GM12864 (cell line): ENCODE measurements at places on chromosomes 11 and 22.

DNA sequence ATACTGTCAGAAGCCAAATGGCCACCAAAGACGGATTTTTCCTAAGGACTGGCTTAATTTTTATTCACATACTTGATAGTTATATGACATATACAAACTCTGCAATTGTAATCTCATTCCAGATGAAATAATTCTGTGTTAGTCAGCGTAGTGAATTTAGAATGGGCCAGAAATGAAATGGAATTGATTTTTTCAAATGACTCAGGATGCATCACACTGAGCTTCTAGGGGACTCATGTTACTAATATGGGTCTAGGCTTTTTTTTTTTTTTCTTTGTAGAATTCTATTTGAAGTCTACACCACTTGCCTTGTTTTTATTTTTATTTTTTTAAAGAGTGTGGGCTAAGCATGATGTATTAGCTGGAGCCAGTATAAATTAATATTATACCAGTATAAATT, 62.7 kb downstream of the SPECC1L start:
- no peak for DNase-seq

- DNase-seq: no peak
Measured at GRCh38 chr11:86212019-86212611, 32.4 kb upstream of the EED start.

- no peak for DNase-seq
Measured at GRCh38 chr22:44340271-44341239, 27.8 kb upstream of the SHISAL1 start.

DNA sequence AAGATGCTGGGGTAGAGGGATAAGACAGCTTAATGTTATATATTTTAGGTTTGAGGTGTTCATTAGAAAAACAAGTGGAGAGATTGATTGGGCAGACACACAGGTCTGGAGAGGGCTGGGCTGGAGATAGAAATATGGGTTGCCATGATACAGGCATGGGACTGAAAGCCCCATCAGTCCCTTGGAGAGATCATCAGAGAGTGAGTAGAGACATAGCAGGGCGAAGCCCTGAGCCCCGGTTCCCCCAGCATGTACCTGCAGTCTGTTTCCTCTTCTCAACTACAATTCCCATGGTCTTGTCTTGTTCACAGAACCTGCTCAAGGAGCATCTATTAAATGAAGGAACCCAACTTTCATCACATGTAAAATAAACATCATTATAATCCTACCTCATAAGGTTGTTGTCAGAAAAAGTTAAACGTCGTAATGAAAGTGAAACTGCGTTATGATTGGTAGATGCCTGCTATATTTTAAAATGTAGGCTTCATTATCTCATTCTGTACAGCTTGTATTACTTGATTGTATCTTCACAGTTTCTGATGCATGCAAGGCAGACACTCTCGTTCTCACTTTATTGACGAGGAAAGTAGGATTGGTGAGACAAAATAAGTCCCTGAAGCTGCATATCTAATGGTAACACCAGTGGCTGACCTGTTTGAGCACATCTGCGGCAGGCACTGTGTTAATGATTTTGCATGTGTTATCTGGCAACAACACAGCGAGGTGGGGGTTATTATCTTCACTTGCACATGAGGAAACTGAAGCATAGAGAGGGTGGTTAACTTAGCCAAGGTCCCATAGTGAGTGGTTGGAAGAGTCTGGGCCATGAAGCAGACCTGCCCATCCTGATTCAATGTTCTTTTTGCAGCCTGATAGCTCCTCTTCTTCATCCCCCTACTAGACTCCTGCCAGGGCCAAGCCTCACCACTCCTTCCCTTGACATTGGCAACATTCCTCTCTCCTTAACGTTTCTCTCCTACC, 63.5 kb downstream of the ENDOD1 start:
- DNase-seq: no peak

DNA sequence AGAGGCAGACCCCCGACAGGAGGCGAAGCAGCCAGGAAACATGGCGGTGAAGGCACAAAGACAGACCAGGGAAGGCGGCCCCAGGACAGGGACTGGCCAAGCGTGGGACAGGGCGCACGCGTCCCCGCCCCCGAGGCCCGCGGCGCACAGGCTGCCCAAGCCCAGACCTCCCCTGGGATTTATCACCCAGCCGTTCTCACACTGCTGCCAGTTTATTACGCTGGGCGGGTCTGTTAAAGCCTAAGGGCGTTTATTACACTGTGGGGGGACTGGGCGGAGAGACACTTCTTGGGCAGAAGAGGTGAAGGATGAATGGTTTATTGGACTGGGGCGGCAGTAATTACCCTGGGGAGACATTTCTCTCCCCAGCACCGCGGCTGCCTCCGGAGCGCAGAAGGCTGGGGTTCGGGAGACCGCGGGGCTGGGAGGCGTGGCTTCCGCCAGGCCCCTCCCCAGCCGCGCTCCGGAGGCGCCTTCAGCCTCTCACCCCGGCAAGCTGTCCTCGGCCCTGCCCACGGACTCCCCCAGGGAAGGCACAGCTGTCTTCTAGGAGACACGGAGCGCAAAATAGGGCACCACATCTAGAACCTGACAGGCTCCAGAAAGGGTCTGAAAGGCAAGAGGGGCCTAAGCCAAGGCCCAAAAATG, 47.1 kb downstream of the SLC22A12 start:
- no peak for DNase-seq
